ENCODE measurements at places on chromosomes 2 and 18. TPM values are rescaled to one million over a fixed set of nuclear protein-coding genes. Genes with fewer than 3 reads are reported as not detected.

DNA sequence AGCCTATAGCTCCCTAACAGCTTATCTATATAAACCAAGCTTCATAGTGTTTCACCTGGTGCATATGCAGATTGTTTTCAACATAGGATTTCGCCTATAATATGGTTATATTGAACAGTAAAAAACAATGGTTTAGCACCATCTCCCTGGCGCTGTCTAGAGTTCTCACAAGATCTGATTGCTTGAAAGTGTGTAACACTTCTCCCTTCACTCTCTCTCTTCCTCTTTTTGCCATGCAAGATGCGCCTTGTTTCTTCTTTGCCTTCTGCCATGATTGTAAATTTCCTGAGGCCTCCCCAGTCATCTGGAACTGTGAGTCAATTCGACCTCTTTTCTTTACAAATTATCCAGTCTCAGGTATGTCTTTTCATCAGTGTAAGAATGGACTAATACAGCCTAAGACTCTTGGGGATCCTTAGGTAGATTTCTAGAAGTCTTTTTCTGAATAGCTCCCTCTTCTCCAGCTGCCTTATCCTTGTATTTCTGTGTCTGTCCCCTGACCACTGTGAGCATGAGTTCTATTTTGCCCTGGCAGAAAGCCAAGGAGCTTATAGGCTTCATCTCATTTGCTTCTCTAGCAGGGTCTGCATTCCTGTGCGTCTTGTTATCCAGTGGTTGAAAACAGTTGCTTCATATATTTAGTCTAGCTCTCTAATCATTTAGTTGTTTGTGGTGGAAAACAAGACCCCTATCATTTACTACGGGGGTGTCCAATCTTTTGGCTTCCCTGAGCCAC is 401.6 kb downstream of the GPD2 start:
- DNase-seq = no peak

DNA sequence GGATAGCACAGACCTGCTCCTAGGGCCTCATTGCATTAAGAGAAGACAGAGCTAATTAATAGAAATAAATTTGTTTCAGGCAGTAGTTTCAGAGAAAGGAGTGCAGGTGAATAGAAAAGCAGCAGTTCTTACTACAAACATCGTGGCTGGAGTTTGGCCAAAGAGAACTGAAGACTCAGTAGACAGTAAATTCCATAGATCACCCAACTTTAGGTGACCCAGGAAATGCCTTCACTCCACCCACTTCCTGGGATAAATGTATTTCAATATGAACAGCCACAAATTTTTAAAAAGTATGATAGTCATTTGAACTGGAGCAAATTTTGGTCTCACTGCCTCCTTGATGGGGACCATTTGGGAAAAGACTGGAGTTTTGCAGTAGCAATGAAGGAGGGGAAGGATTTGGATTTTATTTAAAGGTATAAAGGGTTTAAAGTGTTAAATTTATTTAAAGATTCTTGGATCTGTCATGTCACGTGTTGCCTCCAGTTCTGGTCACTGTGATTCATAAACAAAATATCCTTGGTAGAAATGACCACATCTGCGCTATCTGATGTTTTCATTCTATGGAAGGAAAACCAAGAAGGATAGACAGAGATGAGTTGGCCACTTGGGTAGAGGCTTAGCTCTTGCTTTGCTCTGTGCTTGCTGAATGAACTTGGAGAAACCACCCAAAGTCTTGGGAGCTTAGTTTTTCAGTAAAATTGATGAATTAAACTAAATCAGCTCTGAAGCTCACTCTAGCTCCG is 390.2 kb downstream of the THSD7B start:
- DNase-seq = peak; percentile 45

DNA sequence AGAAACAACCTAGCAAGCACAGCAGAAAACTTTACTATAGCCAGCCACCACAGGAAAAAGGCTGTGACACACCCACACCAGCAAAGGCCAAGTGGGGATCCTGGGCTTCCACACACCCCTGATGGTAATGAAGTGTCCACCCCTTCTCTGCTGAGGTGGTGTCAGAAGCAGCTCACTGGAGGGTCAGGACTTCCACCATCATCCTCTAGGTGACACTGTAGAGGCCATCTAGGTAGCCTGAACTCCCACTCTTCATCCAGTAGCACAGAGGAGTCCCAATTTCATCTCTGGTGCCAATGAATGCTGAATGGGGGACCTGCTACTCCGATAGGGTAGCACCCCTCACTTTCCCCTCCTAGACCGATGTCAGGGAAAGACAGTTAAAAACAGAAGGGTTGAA is 1544.4 kb downstream of the LRP1B start:
- peak; percentile 27 for DNase-seq

DNA sequence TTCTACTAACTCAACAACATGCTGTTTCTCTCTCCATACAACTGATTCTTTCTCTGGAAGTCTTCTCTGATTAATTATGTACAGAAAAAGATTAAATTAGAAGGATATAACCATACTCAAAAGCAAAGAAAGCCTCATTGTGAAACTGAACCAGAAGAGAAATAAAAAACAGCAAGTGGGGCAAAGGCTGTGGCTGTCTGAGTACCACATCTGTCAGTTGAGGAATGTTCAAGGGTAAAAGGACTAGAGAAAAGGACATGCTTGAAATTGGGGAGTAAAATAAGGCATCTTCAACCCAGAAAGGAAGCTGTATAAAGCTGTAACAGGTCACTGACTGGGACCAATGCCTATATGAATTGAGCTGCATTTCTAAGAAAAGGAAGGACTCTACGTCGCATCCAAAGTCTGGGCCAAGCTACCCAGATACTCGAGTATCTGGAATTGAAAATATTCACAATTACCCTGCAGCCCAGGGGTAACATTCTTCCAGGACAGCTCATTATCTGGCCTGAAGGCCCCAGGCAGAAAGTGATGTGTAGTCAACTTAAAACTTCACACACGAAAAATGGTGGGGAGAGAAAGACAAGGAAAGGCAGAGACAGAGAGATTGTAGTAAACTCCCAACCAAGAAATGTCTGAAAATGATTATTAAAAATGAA is 356.0 kb upstream of the GALNT5 start:
- peak; percentile 26 for DNase-seq

The ZAP70 gene
- 0.17 TPM for total RNA-seq

The EGR4 gene
- total RNA-seq = not detected

DNA sequence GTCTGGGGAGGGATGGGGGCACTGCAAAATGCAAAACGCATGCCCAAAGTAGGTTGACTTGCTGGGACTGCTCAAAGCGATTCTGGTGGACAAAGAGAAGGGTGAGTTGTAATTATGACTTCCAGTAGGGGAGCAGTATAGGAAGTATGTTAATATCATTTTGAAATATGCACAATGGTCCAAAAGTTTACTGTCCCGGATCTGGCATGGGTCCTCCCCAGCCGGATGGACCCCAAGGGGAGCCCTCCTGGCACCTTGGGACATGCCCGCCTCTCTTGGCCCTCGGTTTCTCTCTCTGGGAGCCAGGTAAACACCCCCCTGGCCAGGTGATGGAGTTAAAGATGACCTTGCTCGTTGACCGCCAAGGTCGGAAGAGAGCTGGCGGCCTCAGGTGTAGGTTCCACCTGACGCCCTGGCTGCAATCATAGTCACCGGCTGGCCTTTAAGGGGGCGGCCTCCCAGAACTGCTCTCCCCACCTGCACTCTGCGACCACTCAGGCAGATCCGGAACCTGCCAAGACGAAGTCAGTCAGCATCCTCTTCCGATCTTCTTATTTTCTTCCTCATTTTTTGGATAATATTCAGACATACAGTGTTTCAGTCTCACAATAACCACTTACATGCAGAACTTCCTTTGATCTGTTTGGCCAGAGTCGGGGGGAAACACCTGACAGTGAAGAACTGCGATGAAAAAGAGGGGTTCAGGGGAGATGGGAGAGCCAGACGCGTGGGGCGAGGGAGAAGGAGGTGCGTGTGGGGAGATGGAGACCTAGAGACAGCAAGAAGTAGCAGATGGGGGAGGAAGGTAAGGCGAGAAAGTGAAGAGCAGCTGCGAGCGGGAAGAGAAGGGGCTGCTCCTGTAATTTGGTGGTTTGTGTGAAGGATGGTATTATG is 148.3 kb downstream of the MEIS1 start:
- no peak for DNase-seq

DNA sequence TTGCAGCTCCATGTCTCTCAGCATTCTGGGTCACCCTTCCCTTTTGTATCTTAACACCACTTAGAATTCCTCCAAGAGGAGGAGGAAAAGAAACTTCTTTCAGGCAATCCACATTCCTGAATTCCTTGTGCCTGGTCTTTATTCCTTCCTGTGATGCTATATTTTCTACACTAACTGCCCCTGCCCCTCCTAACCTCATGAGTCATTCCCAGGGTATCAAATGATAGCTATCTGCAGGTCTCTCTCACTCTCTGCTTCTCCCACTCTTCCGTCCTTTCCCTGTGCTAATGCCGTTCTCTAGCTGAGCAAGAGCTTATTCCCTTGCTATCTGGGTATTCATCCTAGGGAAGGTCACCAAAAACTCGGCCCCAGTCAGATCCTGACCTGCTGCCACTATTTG is 395.0 kb upstream of the TCF4 start:
- DNase-seq = no peak

The EFEMP1 gene
- total RNA-seq = 183 TPM

Data from mammary epithelial cell (primary cell).